ENCODE measurements at places on chromosomes 6 and 20.

DNA sequence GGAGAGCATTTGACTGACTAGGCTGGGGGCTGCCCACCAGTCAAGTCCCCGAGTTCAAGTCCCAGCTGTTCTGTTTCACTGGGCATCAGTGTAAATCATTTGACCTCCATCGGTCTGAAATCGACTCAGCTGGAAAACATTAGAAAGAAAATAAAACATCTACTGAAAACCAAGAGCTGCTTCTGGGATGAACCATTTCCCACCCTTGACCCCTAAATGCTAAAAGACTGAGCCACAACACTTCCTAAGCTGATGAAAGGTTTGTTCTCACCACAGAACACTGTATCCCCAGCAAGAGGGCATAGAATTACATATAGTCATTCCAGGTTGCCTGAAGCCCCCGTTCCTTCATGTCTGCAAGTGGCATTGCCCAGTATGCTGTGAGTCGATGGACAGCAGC is 237.0 kb upstream of the TAB2 start:
- DNase-seq, result peak; percentile 88

DNA sequence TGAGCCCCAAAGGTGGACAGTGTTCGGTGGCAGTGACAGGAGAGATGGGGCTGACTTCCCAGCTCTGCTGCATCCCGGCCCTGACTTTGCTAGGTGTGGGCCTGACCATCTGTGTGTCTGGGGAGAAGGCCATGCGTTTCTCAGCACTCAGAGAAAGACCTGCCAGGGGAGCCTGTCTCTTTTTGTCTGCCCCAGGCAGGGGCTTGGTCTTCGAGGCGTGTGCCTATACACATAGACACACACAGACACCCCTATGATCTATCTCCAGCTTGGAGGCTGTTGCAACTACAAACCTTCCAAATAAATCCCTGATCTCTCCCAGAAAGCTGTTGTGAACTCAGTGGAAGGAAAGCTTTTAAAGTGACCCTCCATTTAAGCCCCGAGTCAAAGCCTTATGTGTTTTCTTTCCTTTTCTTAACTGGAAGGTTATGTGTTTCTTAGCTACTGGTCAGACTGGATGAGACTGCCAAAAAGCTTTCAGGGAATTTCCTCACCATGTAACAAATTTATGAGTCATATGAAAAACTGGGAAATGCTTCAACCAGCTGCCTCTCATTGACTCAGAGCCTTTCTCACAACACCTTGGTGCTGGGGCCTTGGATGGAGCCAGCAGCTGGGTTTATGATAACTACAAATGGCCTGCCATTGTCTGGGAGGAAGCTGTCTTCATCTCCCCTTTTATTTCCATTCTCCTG is 102.6 kb downstream of the CDC5L start:
- DNase-seq, result peak; percentile 97

GRCh38 chr6:50381099-50381415 is 331.3 kb upstream of the DEFB112 start:
- no peak for DNase-seq

DNA sequence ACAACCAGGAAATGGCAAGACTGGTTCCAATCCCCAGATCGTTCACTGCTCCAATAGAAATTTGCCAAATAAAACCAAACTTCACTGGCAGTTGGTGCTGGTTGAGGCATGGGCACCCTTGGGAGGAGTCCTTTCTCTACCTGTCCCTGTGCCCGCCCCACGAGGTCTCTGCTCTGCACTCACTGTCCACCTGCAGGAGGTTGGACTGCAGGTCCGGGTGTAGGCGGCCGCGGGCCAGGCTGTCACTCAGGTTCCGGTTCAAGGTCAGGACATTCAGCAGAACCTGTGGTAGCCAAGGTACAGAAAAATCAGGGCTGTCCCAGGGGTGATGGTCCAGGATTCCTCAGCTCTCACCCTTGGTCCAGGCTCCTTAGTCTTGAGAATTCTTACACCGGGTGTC is 22.9 kb downstream of the GGT7 start:
- DNase-seq, result no peak

DNA sequence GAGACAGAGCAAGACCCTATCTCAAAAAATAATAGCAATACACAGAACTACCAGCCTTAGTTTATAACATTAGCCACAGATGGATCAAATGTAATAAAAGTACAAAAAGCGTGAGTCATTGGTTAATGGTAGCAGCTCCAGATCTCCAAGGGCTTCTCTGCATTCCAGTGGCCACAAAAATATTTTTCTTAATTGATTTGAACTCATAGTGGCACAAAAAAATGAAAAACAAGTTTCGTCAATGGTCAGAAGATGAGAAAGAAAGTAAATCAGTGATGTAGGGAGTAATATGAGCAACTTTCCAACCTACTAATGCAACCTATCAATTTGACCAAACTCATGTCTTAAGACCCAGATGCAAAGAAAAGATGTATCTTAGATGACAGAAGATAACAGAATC is 79.6 kb downstream of the CEP57L1 start:
- DNase-seq, result peak; percentile 26

DNA sequence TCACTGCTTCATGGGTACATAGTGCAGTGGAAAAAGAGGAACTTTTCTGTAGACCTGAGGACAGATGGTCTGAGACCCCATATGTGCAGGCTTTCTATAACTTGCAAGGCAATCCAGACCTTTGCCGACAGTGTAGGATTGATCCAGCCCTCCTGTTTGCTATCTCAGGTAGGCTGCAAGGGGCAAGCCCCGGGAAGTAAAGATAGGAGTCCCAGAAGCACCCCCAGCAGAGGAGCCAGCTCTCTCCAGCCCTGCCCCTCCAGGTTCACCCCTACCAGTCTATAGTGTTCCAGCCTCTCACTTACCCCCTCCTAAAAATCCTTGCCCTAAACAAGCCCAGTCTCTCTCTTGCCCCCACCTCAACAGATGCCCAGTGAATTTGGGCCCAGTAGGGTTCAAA is 96.2 kb downstream of the FAXC start:
- DNase-seq, result no peak

- no peak for DNase-seq
Observed at GRCh38 chr6:116248577-116248976, 5.3 kb downstream of the TSPYL4 start.

DNA sequence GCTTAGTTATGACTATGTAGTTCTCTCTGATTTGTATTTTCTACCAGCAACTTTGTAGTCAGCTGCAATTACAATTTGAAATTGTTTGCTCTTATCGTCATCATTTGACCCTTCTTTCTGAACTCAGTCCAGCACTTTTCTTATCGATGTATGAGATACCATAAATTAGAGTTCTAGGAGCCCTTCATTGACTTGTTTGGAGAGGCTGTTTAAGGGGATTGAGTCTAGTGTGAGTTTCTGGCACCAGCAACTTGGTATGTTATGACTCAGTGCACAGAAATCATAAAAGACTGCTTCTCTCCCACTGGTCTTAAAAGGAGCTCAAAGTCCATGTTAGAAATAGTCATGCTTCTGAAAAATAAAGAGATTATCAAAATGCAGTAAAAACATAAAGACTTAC is 190.3 kb downstream of the TENT5A start:
- peak; percentile 83 for DNase-seq

DNA sequence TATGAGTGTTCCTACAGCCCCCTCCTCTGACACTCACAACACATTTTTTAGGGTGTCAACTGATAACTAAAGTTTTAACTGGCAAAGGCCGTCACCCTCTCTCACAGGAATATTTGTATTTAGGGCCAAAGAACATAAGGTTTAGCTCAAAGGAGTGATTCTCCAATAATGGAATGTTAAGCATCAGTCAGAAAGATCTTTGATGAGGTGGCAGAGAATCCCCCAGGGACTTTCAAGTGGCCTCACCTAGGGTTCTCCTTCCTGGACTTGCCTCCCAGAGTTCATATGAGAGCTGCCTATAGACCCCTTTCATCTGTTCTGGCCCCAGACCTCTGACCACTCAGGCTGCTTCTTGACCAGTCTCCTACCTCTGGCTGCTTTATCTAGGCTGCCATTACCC is 7.4 kb upstream of the SCUBE3 start:
- DNase-seq, result no peak

DNA sequence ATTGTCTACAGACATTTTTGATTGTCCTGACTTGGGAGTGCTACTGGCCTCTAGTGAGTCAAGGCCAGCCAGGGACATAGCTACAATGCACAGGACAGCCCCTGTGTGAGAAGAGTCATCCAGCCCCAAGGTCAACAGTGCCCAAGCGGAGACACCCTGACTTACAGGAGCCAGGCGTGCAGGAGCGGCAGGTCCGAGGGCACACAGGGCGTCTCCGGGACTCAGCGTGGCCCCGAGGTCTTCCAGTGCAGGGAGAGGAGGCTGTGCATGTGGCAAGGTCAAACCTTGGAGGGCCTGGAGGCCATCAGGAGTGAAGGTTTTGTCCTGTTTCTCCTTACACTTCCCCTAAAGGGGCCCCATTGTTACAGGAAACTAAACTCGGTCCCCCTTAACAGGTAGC is 41.3 kb upstream of the QKI start:
- DNase-seq, result no peak

DNA sequence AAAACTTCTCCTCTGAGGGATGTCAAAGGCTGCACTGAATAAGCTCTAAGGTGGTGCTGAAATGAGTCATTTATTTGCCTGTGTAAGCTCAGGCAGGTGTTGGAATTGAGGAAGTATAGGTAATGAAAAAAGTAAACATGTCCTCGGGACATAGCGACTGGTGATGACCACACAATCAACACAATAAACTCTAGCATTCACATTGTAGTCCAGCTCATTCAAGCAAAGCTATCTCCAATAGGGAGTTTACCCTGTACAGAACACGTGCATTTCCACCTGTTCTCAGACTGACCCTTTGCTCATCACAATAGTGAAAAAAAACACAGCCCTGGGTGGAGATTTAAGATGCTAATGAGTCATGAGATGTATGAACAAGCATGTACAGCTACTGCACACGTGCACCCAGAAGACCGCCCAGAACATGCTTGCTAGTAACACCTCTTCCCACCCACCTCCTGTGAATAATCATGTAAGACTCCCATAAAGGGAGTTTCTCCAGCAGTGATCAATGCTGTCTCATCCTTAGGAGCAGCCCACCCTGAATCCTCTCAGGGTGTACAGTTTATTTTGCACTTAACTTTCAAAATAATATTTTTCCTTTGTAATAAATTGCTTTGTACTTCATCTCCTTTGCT is 33.0 kb upstream of the POU5F1 start:
- DNase-seq, result peak; percentile 55

GRCh38 chr20:34377072-34377847 is 14.2 kb downstream of the ITCH start:
- DNase-seq, result no peak

- DNase-seq, result peak; percentile 25
Observed at GRCh38 chr6:48961781-48962415, 501.2 kb downstream of the MMUT start.

DNA sequence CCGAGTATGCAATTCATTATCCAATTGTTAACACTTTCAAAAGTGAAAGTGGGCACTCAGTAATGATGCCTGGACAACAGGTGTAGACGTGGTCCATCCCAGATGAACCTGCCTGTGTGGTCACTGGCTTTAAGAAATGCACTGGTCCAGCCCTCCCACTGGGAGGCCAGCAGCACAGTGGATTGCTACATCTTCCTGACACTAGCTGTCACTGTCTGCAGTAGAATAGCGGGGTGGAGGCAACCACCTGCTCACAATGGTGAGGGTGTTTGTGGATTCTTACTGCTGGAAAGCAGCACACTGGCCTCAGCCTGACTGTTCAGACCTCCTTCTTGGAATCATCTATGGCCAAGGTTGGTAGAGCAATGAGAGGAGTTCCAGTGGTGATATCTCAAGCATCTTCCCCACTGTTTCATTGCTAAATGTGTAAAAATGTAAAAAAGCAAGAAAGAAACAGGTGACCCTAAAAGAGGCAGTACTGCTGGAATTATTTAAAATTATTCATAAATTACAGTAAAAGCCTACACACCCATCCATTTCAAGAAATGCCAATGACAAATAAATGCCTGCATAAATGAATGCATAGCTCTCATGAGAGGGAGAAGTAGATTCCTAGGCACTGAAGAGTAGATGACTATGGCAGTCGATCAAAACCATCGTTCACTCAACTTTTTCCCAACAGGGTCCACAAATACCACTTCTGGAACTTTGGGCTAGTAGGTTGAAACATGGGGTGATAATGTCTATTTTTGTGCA is 228.0 kb upstream of the PLN start:
- no peak for DNase-seq

DNA sequence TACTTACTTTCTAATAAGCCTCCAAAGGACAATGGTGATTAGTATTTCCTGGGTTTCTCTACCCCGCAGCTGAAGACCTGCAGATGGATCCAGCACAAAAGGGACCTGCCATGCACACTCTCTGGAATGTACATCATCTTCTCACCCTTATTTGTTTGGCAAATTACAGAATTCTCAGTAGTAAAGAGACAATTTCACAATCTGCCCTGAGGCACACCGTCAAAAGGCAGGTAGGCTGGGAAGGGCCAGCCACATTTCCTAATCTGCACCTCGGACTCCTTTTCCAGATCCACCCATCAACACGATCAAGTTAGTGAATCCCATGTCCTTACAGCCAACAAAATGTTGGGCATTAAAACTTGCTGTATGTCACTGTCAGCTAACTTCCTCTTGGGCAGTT is 4.9 kb downstream of the OVOL2 start:
- DNase-seq, result no peak

DNA sequence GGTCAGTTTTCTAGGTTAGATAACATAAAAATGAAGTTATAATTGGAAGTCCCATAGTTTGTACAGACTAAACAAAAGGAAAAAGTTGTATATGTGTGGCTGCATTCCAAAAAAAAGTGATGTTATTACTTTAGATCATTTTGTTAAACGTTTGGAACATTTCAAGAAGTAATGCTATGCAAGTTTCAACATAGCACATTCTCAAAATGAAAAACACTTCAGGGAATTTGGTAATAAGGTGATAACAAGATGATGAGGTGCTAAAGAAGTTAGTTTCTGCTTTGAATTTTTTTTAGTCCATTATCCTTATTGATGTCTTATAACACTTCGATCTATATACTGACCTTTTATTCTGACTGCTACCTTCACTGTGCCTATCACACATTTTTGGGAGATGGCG is 250.7 kb downstream of the PHF3 start:
- DNase-seq, result no peak

DNA sequence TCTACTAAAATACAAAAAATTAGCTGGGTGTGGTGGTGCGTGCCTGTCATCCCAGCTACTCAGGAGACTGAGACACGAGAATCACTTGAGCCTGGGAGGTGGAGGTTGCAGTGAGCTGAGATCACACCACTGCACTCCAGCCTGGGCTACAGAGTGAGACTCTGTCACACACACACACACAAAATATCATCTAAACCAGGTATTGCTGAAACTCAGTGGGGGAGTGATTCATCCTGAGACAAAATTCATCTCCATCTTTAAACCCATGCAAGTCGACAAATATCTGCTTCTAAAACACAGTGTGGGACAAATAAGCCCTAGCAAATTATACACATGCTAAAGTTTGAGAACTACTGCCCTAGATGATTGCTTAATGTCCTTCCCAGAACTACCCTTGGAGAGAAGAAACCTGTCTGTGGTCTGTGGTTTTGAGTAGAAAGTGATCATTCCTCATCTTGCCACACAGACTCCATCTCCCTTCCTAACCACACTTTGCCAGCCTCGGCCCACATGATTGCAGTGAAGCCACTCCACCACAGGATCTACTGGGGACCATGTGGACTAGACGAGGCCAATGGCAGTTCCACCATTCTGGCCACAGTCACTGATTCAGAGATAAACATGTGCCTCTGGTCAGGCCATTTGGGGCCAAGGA is 130.3 kb downstream of the OPRM1 start:
- no peak for DNase-seq

All from choroid plexus epithelial cell (primary cell).